ENCODE measurements at places on chromosomes 4 and X.
A peak's percentile ranks its signal among the peaks of the same experiment; 100 is the strongest.

- DNase-seq, result no peak
Measured at GRCh38 chr4:1784395-1784788, 8.7 kb upstream of the FGFR3 start.

- DNase-seq, result no peak
Measured at GRCh38 chr4:84916227-84916626, 50.3 kb downstream of the WDFY3 start.

GRCh38 chrX:106999002-106999975 is 723 bp downstream of the MORC4 start:
- DNase-seq, result peak; percentile 0

- DNase-seq, result no peak
Measured at GRCh38 chr4:183426507-183426906, 17.9 kb upstream of the CDKN2AIP start.

- DNase-seq, result no peak
Measured at GRCh38 chrX:132294776-132295495, 75.7 kb upstream of the RAP2C start.

Measured in GM12891 (cell line).